ENCODE measurements at places on chromosomes 3 and 15.

DNA sequence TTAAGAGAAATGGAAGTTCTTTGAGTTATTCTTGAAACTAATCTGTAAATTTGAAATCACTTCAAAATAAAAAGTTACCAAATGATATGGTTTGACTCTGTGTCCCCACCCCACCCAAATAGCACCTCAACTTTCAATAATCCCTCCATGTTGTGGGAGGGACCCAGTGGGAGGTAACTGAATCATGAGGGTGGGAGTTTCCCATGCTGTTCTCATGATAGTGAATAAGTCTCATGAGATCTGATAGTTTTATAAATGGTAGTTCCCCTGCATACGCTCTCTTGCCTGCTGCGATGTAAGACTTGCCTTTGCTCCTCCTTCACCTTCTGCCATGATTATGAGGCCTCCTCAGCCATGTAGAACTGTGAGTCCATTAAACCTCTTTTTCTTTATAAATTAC is 690.7 kb upstream of the ZNF385D start:
- DNase-seq = no peak

DNA sequence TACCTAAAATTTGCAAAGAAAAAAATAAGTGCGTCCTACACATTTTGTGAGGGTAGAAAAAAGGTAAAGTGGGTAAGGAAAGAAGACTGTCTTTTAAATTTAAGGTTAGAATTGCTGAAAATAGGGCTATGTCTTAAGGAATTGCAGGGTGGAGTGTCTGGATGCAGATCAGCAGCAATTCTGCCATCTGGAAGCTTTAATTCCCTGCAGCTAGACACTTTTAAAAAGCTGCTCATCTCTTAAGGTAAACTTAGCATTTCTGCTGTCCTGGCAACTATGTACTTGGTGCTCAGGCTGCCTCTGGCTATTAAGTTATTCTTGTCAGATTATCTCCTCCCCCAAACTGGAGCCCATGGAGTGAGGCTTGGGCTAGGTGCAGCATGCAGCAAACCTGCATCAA is 420.2 kb downstream of the SI start:
- no peak for DNase-seq

- DNase-seq = peak; percentile 44
These were observed 41.0 kb downstream of the ABHD2 start for GRCh38 chr15:89129123-89129815.

DNA sequence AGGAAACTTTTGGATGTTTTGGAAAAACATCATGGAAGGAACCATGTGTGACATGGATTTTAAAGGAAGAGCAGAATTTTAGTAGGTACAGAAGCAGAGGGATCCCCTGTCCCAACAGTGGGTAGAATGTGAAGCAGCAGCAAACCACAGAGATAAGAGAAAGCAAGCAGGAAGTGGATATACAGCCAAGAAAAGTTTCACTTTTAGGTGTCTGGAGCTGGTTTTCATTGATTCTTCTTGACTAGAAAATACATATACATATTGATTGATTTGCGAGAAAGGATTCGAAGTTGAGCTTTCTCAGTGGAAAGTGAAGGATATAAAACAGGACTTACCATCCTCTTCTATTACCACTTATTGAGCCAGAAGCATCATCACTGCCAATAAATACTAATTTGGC is 133.5 kb downstream of the KCNMB2 start:
- no peak for DNase-seq

- DNase-seq = no peak
These were observed 47.8 kb downstream of the PCSK6 start for GRCh38 chr15:101441696-101442095.

DNA sequence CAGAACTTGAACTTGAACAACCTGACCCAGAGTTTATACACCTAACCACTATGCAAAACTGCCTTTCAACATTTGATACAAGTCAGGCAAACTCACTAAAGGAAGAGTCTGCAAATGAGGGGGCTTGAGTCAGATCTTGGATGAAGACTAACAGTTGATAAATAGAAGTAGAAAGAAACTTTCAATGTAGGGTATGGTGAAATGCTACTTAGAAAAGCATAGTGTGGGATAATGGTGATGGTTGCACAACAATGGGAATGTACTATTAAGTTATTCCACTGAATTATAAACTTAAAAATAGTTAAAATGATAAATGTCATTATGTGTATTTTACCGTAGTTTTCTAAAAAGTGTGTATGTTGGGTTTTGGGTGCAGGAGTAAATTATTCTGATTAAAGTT is 19.7 kb upstream of the ZNF280D start:
- DNase-seq = no peak

- no peak for DNase-seq
These were observed 26.1 kb upstream of the MGA start for GRCh38 chr15:41634072-41634626.

DNA sequence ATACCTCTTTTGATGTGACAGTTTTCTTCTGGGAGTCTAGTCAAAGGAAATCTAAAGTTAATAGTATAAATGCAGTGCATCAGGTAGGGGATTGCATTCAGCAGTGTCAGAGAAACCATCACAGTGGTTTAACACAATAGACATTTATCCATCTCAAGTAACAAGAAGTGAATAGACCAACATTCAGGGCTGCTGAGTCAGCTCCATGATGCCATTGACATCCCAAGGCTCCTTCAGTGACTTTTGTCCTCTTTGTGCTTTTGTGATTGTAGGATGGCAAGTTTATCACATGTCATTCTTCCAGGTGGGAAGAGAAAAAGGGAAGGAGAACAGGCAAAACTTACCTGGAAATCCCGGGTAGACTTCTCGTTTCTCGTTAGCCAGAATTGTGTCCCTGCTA is 158.3 kb downstream of the TMEM108 start:
- DNase-seq = no peak

GRCh38 chr3:178437236-178437635 is 99.0 kb upstream of the KCNMB2 start:
- no peak for DNase-seq

GRCh38 chr3:55147856-55148720 is 220.2 kb upstream of the LRTM1 start:
- no peak for DNase-seq

DNA sequence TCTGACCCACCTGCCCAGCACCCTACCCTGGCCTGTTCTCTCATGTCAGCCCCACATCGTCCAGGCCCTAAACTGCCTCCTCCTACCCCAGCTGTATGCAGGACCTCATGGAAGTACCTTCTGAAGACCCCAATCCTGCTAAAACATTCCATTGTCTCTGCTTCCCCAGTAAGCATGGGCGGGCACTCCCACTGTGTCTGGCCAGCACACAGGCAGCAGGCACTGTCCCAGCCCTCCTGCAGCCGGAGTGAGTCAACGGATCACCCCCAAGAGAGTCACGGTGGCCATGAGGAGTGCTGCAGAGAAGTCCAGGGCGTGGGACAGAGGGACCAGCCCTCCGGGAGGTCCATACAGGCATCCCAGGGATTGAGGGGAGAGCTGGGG is 36.4 kb upstream of the SLCO2A1 start:
- no peak for DNase-seq

GRCh38 chr3:134516905-134517304 is 31.0 kb downstream of the CEP63 start:
- no peak for DNase-seq

GRCh38 chr3:52907497-52907896 is 10.1 kb upstream of the STIMATE start:
- DNase-seq = no peak

DNA sequence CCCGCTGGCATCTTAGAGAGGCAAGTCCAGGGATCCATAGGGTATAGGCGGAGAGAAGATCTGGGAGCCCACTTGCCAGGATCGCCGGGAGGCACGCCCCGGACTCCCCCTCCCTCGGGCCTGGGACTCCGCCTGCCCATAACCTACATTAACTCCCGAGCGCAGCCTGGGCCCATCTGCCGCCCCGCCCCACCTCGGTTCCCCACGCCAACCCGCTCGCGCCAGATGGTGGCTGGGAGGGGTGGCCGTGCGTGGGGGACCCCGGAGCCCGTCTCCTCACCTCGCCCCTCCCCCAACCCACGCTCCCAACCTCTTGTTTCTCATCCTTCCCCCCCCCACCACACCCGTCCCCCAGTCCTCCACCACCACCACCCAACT is 1.7 kb upstream of the DLL4 start:
- DNase-seq = no peak

DNA sequence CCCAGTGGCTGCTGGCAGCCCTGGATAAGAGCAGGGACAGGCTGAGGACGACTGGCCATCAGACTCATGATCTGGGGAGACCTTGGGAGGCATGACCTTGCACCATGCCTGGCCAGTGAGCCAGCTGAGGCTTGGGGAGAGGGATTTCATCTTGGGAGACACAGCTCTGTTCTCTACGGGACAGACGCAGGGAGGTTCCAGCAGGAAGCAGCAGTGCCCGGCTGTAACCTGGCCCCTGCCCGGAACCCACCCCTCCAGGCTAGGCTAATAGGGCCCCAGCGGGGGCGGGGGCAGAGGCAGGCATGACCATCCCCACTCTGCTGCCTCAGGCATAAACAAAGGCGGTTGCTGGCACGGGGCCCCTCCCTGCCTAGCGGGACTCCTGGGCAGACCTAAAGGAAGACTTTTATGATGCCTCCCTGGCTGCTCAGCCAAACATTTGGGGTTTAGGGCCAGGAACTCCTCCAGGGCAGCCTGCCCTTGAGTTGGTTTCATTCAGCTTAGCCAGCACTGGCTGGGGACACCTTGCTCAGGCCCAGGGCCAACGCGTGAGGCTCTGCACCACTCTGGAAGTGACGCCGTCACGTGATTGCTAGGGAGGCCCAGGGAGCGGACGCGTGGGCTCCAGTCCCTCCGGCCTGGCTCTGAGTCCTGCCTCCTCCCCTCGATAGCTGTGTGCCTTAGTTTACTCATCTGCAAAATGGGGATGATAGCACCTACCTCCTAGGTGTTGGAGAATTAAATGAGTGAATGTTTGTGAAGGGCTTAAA is 27.6 kb downstream of the HDAC11 start:
- no peak for DNase-seq

GRCh38 chr15:66071160-66071920 is 182.2 kb downstream of the MEGF11 start:
- no peak for DNase-seq

DNA sequence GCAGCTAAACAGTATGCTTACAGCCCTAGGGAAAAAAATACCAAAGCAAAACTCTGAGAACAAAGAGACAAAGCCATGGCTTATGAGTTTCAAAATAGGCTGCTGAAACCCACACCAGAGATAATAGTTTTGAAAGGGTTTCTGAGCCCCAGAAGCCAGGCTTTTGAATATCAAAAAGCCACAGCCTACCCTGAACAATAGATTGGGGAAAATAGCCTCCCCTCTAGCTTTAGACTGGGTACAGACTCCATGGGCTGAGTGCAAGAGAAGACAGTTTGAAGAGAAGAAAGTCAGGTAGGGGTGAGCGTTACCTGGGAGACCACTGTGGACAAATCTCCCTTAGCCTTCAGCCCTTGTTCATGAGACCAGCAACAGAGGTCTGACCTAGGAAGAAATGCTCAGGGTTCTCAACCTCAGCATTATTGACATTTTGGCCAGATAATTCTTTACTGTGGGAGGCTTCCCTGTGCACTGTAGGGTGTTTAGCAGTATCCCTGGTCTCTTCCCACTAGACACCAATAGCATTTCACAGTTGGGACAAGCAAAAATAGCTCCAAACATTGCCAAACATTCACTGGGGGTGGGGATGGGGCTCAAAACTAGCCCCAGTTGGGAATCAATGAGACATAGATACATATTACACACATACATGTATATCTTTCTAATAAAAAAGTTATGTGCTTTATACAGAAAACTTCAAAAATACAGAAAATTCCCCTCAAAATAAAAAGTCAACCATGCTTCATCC is 11.6 kb upstream of the TAFA4 start:
- no peak for DNase-seq

GRCh38 chr15:35311615-35312014 is 226.5 kb upstream of the NANOGP8 start:
- DNase-seq = no peak

- no peak for DNase-seq
These were observed 229.8 kb downstream of the LRTM1 start for GRCh38 chr3:54698054-54698453.

- no peak for DNase-seq
These were observed 38.8 kb upstream of the BFSP2 start for GRCh38 chr3:133361011-133361410.

GRCh38 chr15:60787837-60788691 is 309.1 kb upstream of the ICE2 start:
- peak; percentile 28 for DNase-seq

GRCh38 chr3:8665407-8665896 is 20.9 kb upstream of the SSUH2 start:
- DNase-seq = no peak

- DNase-seq = no peak
These were observed 104.3 kb downstream of the CPN2 start for GRCh38 chr3:194246709-194247349.

GRCh38 chr3:42025370-42026138 is 63.7 kb upstream of the ULK4 start:
- no peak for DNase-seq

- DNase-seq = no peak
These were observed 5.4 kb downstream of the IFT122 start for GRCh38 chr3:129445471-129445870.

DNA sequence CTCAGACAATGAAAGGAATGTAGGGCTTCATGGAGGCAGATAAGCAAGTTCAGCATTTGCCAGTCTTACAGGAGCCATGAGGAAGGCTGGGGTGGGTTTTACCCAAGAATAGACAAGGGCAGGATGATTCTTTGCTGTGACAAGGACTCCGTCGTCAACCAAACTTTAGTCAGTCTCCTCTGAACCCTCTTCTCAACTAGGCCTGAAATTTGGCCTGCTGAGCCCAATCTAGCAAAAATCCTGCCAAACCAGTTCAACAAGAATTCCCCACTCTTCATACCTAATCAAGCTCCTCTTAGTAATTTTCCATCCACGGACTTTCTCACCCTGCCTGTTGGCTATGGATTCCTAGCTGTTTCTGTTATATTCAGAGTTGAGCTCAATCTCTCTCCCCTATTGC is 280.5 kb downstream of the TBL1XR1 start:
- no peak for DNase-seq

GRCh38 chr15:67691450-67691849 is 133.9 kb upstream of the SKOR1 start:
- no peak for DNase-seq

GRCh38 chr15:88239594-88239993 is 16.9 kb downstream of the NTRK3 start:
- no peak for DNase-seq

- DNase-seq = no peak
These were observed 64.2 kb upstream of the SERPINI2 start for GRCh38 chr3:167538081-167538480.

DNA sequence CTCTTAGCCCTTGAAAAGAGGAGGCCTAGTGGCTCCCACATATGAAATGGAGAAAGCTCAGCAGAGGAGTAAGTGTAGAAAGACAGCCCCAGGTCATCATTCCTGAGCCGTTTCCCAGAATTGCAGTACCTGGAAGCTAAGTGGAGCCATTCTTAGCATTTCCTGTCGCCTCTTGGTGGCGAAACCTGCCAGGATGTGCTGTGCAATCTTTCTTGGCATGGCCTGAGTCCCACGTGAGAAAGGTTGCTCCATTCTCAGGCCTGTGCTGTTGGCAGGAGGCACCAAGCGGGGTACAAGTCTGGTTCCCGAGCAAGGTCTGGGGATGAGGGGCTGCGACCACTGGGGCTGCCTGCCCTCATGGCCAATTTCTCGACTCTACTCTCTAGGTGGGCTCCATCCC is 207.2 kb upstream of the TPM1 start:
- no peak for DNase-seq

Measured in stimulated activated CD4-positive, alpha-beta T cell treated with anti-CD3 and anti-CD28 coated beads, Interleukin-2, amount 100 ng/mL, for 4 hours (primary cell).